Erythroblast (primary cell): ENCODE measurements at places on chromosomes 6 and 20.

GRCh38 chr6:35469751-35470662, 1.8 kb downstream of the RPL10A start:
- DNase-seq, result peak; percentile 32

GRCh38 chr6:138782243-138782642, 8.7 kb downstream of the CCDC28A start:
- DNase-seq, result no peak

- DNase-seq, result peak; percentile 2
Observed at GRCh38 chr6:168071620-168072019, 7.4 kb downstream of the FRMD1 start.

DNA sequence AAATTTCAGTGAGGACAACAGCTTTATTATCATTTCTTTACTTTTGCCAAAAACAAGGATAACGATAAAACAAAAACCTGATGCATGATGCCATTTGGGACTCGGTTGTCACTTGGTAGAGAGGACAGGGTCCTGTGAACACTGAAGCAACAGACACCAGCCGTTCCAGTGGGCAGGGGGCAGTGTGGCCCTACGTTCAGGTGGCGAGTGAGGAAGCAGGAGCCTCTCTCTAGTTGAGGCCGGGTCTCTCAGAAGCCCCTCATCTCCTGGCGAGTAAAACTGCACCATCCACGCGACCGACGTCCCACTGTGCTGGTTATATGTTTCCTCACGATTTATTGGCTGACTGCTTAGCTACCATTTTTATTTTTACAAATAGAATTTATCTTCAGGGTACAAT, 231.6 kb downstream of the THBS2 start:
- no peak for DNase-seq

GRCh38 chr20:40680161-40680959, 8.7 kb downstream of the MAFB start:
- DNase-seq, result no peak

DNA sequence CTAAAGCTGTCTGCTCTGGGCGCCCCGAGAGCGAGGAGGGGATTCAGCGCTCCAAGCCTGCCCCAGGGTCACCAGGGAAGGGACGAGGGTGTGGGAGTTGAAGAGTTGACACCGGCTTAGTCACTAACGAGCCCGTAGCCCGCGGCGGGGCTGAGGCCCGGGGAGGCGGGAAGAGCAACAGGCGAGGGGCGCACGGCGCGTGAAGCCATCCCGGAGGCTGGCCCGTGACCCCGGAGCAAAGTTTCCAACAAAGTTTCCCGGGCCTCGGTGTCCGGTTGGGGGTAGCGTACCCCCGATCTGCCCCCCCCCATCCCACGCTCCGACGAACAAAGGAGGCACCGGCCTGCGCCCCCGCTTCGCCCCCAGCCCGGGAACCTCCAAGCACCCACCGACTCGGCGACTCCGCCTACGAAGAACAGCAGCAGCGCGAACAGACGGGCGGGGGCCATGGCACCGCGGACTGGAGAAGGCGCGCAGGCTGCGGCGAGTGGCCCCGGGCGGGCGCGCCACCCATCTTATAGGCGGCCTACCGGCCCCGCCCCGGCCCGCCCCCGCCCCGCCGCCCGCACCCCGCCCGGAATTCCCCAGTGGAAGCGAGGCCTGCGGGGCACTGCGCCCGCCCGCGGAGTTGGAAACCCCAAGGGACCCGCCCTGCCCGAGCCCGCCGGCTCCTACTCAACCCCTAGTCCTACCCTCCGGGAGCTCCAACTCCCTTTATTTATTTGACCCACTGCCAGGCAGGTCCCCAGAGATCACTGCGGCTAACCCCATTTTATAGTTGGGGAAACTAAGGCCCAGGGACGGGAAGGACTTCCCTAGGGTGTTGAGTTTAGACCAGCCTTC, at the start of gene SDC4:
TSS of gene SDC4 (minus strand) at position 489 of the 843 bp plus-strand sequence. CDS start at position 449, 40 bp downstream.
- DNase-seq, result peak; percentile 76

GRCh38 chr6:15876406-15876805, 213.6 kb upstream of the DTNBP1 start:
- DNase-seq, result no peak

GRCh38 chr6:20433929-20434328, 32.2 kb downstream of the E2F3 start:
- DNase-seq, result peak; percentile 55
